Activated CD8-positive, alpha-beta T cell treated with anti-CD3 and anti-CD28 coated beads for 36 hours (primary cell): ENCODE measurements at places on chromosomes 12 and 14. TPM values are rescaled to one million over a fixed set of nuclear protein-coding genes. Genes with fewer than 3 reads are reported as not detected.

- H3K4me1 ChIP-seq = peaks cover 16% of the 10 kb centered on the region
- H3K27ac ChIP-seq = no peak overlapping the region
- no peaks in the 10 kb centered on the region for H3K36me3 ChIP-seq
- peak overlapping the region; percentile 72 for H3K4me3 ChIP-seq
These were observed 22.2 kb upstream of the GPR132 start for GRCh38 chr14:105087308-105087962.

GRCh38 chr12:96720363-96720705, 186.7 kb upstream of the NEDD1 start:
- peaks cover 15% of the 10 kb centered on the region for H3K4me1 ChIP-seq
- H3K4me3 ChIP-seq = peak overlapping the region; percentile 77
- peak; percentile 44 for DNase-seq
- no peaks in the 10 kb centered on the region for H3K27me3 ChIP-seq
- H3K27ac ChIP-seq = peak overlapping the region; percentile 91

GRCh38 chr14:92436115-92436776, 77.3 kb upstream of the RIN3 start:
- DNase-seq = no peak
- H3K27me3 ChIP-seq = no peaks in the 10 kb centered on the region
- H3K4me3 ChIP-seq = no peak overlapping the region
- peaks cover 19% of the 10 kb centered on the region for H3K4me1 ChIP-seq
- no peaks in the 10 kb centered on the region for H3K36me3 ChIP-seq
- H3K27ac ChIP-seq = no peak overlapping the region

The DLGAP5 gene
- 75.4 TPM for total RNA-seq

The FAM222A gene
- total RNA-seq = 0.76 TPM

The PTPRB gene
- total RNA-seq = not detected
